ENCODE measurements at places on chromosomes 6 and 20.

- no peak for DNase-seq
These were observed 200.1 kb downstream of the HIVEP2 start for GRCh38 chr6:142744836-142745235.

- no peak for DNase-seq
These were observed 172.4 kb downstream of the PLCB4 start for GRCh38 chr20:9241232-9241692.

DNA sequence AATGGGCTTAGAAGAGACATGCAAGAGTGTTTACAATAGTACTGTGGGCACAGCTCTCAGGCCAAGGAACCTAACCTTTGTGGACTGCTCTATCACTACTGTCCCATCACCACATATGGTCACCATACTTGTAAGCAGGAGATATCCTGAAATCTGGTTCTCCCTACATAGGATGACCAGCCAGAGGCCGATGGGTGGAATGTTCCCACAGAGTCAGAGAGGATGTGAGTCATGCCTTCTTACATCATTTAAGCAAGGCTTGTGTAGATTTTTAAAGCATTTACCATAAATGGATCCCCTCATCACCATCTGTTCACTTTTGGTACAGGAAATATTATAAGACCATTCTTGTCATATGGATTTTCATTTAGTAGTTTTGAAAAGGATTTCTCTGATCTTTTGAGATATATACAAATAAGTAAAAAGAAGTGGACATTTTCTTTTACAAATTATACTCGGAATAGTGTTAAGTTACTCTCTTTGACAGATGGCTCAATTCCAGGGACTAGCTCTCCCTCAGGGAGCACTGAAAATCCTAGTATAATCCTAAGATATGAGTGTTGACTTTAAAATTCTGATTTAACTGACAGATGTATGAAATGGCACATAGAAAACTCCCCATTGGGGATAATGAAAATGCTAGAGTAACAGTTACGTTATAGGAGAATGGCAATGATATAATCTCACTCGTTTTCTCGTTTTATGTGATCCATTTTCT is 6.6 kb downstream of the HTR1B start:
- DNase-seq, result no peak

DNA sequence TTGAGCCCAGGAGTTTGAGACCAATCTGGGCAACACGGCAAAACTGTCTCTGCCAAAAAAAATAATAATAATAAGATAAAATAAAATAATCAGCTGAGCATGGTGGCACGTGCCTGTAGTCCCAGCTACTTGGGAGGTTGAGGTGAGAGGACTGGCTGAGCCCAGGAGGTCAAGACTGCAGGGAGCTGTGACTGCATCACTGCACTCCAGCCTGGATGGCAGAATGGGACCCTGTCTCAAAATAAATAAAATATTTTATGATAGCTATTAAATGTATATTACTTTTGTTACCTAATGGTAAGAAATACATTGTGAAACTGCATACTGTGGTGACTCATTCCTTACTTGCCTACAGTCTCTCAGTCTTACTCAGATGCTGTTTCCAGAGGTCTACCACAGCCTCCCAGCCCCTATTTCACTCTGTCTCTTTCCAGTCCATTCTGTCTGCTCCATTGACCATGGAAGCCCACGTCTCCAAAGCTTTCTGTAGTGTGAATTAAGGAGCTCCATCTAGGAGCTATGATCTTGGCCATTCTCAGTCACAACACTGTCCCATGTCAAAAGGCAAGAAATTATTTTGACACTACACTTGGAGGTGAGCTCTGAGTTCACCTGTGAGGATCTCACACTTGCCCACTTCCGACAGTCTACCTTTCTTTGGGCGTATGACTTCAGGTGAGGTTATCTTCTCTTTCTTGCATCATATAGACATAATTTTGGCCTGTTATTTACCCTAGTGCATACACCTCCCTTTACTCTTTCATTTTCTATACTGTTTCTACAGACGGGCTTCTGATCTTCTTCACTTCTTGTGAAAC is 22.4 kb upstream of the SNX9 start:
- DNase-seq, result peak; percentile 75

- no peak for DNase-seq
These were observed 11.9 kb downstream of the NUS1 start for GRCh38 chr6:117687021-117687648.

DNA sequence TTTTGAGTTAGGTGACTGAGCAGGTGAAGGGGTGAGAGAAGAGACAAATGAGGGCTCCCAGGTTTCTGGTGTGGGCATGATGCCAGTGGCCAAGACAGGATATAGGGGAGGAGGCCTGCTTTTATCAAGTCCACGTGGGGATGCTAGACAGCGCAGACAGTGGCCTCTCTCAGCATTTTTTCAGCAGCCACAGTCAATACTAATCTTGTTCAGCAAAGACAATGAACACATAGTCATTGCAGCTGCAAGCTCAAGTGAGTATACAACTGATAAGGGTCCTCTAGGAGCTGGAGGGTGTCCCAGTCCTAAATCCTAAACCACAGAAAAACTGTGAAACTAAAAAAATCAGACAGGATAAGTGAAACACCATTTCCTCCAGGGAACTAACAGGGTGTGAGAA is 48.6 kb downstream of the UQCC1 start:
- DNase-seq, result no peak

DNA sequence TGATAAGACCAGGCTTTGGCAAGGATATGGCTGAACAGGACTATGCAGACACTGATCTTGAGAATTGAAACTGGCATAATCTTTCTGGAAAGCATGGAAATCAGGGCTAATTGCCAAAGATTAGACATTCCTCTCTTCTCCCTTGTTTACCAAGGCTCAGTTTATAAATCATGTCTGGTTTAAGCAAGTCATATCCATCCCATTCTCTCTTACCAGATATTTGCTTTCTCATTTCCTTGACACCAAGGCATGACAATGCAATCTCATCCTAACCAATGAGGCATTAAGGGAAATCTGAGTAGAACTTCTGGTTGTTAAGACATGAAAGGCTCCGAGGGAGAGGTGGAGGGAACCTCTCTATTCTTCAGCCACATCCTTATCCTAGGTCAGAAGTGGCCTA is 110.3 kb upstream of the CEP85L start:
- no peak for DNase-seq

GRCh38 chr20:7703996-7704395 is 236.3 kb downstream of the HAO1 start:
- no peak for DNase-seq
